ENCODE measurements at places on chromosomes 6 and 20.

DNA sequence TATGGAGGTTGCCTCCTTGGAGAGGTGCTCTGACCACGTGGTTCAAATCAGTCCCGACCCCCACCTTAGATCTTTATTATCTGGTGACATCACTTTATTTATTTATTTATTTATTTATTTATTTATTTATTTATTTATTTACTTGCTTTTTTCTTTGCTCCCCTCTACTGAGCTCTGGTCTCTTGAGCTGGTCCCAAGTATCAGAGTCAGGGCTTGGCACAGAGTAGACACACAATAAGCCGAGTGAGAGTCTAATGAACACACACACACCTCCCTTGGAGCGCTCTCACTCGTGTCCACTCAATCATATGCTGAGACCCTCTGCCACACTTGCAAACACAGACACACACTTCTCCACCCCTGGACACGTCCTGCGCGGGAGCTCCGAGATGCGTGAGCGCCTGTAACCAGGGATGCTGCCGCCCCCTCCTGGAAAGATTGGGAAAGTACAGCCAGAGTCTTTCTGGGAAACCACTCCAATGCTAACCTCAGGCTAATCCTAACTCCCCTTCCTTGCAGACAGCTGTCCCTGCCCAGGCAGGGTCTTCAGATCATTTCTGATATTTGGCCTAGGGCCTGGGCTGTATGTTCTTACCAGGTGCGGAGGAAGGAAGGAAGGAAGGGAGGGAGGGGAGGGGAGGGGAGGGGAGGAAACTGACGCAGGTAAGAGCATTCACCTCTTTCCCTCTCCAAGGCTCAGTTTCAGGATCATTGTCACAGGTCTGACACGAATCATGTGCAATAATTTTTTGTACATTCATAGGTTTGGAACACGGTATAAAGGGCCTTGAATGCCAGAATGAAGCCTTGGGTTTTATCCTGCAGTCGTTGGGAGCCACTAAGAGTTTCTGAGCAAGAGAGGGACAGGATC lies 70.9 kb downstream of the STK35 start:
- peak; percentile 58 for DNase-seq

DNA sequence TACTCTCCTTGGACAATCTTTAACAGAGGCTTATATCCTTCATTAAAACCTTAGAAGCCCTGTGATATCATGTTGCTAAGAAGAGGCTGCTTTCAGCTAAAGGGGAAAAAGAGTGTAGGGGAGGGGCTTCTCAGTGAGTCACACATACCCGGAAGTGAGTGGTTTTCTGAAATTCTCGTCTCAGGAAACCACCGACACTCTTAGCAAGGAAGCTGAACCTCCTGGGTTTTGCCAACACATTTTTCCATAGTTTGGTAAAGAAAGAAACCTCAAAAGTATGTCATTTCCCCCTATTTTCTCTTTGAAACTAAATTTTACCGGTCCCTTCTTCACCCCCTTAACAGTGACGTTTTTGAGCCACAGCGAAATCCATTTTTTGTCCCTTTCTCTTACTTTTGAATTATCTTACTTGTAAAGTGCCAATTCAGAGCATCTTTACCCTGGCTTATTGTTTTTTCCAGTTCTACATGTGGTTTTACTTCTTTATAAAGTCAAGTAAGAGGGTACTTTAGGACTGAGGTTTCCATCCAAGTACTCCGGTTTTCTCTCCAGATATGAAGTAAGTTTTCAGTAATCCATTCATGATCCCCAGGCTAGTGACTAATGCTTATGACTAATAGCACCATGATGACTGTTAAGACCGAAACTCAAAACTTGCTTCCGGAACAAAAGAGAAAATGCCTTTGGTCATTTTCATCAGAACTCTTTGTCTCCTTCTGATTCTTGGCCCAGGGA lies 219.3 kb downstream of the ARHGAP18 start:
- DNase-seq = peak; percentile 63

GRCh38 chr20:6605055-6605935 lies 162.2 kb upstream of the BMP2 start:
- no peak for DNase-seq

GRCh38 chr6:140393665-140394540 lies 1019.5 kb upstream of the CITED2 start:
- DNase-seq = no peak

- DNase-seq = no peak
Observed at GRCh38 chr6:130970839-130971410, 92.1 kb downstream of the EPB41L2 start.

DNA sequence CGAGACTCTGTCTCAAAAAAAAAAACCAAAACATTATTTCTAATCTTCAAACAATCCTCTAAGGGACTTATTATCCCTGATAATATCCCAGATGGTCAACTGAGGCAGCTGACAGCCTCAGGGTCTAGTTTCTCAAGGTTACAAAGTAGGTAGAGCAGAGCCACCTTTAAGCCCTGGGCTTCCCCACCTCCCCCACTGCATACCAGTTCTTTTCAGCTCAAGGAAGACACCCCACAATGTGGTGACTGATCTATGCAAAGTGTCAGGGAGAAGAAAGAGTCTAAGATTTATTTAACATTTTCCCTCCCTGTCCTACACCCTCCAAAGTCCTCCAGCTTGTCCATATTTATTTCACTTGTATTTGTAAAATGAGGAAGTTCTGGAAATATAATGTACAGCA lies 60.5 kb upstream of the VGLL2 start:
- no peak for DNase-seq

DNA sequence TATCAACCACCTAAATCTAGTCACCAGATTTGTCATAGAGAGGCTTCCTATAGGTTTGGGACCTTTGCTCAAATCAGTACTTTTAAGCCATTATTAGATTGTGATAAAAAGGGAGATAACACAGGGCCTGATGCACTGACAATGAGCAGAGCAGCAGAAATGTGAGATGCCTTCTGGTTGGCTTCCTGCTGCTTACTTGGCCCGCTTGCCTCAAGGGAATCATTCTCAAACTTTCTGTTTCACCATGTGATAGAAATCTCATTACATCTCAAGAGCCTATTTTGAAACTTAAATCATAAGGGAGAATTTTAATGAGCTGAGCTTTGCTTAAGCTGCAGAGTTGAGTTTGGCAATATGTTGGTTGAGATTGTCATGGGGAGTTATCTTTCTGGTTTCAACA lies 606.0 kb downstream of the DHX35 start:
- no peak for DNase-seq

- DNase-seq = no peak
Observed at GRCh38 chr6:32212076-32212760, 11.6 kb downstream of the NOTCH4 start.

- DNase-seq = no peak
Observed at GRCh38 chr20:9409352-9409751, 105.0 kb upstream of the LAMP5 start.

- DNase-seq = no peak
Observed at GRCh38 chr6:57294862-57295445, 22.5 kb upstream of the PRIM2 start.

DNA sequence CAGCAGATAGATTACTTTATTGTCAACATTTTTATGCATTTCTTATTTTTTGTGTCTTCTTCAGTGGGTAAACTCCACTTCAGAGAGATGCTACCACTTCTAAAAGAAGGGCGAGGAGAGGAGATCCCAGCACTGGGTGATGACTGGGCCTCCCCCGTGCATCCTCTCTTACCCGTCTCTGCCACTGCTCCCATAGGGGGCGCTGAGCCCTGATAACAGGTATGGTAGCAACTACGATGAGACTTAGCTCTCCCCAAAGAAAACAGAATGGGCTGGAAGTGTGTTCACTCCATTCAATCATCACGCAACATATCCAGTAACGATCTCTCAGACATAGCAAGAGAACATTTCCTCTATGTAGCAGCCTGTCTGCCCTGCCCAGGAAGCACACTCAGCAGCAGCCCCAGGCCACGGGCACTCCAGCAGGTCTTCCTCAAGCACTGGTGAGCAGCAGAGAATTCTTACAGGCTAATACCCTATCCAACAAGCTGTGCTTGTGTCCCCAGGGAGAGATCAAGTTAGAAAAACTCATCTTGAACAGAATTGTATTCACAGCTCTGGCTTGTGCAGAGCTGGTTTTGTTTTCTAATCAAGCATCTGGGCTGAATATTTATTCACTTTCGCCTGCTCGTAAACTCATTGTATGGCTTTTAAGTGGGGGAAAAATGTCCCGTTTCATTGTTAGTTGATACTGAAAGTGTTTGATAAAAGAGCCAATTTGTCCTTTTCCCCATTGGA lies 533.1 kb upstream of the CDH4 start:
- peak; percentile 5 for DNase-seq

- peak; percentile 94 for DNase-seq
Observed at GRCh38 chr6:139497345-139497961, 123.0 kb upstream of the CITED2 start.

- DNase-seq = no peak
Observed at GRCh38 chr6:134707342-134708031, 242.4 kb downstream of the ALDH8A1 start.

DNA sequence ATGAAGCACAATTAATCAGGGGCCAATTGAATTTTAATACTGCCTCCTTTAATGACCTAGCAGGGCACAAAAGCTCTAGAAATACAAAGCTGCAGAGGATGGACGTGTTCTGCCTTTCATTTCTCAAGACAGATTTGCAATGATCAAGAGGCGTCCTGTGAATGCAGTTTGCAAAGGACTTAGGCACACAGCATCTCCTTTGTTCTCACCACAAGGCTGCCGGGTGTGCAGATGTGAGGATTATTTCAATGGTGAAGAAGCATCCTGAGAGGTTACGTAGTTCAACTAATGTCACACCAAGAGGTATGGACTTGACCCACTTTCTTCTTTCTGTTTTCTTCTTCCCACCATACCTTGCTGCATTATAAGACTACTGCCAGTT lies 42.9 kb upstream of the SPTLC3 start:
- no peak for DNase-seq

DNA sequence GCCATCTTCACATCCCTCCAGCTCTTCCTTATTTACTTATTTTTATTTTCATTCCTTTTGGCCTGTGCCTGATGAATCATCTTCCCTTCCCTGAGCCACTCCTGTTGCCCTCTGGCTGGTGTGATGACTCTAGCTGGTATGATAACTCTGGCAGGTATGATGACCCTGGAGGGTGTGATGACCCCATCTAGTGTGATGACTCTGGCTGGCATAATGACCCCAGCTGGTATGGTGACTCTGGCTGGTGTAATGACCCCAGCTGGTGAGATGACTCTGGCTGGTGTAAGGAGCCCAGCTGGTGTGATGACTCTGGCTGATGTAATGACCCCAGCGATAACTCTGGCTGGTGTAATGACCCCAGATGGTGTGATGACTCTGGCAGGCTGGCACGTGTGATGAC lies 426.8 kb downstream of the QKI start:
- DNase-seq = no peak

- peak; percentile 55 for DNase-seq
Observed at GRCh38 chr6:100479179-100480035, 14.7 kb upstream of the SIM1 start.

DNA sequence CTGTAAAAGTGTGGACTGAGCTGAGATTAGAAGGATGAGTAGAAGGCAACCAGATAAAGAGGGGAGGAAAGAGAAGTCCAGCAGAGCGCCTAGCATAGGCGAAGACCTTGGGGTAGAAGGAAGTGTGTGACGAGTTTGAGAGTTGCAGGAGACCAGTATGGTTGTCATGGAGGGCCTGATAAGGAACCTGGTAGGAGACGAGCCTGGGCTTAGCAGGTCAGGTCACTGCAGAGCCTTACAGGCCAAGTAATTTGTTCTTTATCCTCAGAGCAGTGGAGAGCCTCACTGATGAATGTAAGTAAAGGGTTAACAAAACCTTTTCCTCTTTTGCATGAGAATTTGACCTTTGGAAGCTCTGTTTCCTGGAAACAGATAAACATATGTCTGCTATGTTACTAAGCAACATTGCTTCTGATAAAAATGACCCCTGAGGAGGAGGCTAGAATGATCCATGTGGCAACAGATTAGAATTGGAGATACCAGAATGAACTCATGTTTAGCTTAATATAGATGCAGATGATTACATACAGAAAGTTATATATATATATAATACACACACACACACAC lies 2.9 kb upstream of the TMEM74B start:
- DNase-seq = peak; percentile 80

DNA sequence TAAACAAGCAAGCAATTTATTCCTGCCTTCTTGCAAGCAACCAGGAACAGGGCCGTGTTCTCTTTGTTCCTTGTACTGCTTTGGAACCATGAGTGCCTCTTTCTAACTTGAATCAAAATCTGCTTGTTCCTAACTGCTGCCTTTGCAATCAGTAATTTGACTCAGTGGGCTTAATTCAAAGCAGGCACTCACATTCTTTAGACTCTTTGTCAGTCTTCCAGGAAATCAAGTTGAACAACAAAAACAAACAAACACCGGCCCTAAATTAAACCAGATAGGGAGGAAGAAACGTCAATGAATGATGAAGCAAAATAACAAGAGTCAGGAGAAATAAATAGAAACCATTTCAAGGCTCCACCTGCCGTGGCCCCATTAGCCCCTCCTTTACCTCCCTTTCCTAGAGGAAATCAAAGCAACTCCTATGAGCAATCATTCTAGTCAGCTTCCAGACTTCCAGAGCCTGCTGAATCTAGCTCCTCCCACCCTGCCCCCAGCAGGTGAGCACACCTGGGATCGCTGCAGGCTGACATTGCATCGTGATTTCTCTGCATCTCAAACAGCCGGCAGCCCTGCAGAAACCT lies 582.2 kb upstream of the FLRT3 start:
- DNase-seq = no peak

- DNase-seq = no peak
Observed at GRCh38 chr20:48493966-48494365, 333.8 kb downstream of the PREX1 start.

DNA sequence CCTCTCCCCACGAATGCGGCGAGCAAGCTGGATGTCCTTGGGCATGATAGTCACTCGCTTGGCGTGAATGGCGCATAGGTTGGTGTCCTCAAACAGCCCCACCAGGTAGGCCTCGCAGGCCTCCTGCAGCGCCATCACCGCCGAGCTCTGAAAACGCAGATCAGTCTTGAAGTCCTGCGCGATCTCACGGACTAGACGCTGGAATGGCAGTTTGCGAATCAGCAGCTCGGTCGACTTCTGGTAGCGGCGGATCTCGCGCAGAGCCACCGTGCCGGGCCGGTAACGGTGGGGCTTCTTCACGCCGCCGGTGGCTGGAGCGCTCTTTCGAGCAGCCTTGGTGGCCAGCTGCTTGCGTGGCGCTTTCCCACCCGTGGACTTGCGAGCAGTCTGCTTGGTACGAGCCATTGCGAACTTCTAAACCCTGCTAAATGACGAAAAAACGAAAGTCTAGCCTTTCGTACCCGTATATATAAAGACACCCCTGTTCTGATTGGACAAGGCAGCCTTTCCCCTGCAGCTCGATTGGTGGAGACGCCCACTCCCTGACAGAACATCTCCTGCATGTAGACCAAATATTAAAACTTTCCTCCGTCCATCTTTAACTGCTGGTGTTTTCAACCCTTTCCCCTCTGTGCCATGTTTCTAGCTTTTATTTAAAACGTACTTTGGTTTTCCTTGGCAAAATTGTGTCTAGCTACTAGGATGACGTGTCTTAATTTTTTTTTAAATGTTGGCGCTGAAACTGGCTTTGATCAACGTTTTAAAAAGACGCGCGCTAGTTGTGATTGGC lies 109.8 kb downstream of the HFE start:
- peak; percentile 97 for DNase-seq

- no peak for DNase-seq
Observed at GRCh38 chr6:38955861-38956260, 92.7 kb upstream of the GLP1R start.

GRCh38 chr20:2815242-2815900 lies 584 bp downstream of the C20orf141 start:
- no peak for DNase-seq

- no peak for DNase-seq
Observed at GRCh38 chr20:3825526-3825925, 5.2 kb downstream of the AP5S1 start.

Measured in hematopoietic multipotent progenitor cell treated with erythropoietin and hydrocortisone succinate and interleukin-3 and kit ligand, for 8 days (in vitro differentiated cells).